Nephron progenitor cell (in vitro differentiated cells): ENCODE measurements at places on chromosomes 4 and X.

DNA sequence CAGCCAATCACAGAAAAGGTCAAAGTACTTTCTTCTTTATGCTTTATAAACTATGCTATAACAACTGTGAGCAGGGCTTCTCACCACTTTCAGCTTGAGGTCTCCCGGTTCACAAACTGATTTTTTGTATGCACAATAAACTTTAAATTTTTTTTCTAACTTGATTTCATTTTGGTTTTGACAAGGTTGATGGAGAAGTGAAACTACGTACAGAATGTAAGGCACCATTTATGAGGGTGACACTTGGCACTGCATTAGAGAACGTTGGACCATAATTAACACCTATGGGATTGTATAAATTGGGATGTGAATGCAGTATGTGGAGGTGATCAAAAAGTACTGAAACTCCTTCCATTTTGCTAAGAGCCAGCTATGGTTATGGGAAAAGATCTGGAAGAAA is 857.9 kb upstream of the HTR2C start:
- H3K36me3 ChIP-seq = no peaks in the 10 kb centered on the region
- no peak overlapping the region for H3K4me3 ChIP-seq
- H3K27me3 ChIP-seq = no peaks in the 10 kb centered on the region
- H3K4me1 ChIP-seq = no peaks in the 10 kb centered on the region

- H3K27ac ChIP-seq = no peak overlapping the region
- no peaks in the 10 kb centered on the region for H3K36me3 ChIP-seq
- H3K27me3 ChIP-seq = no peaks in the 10 kb centered on the region
- DNase-seq = no peak
- H3K4me1 ChIP-seq = no peaks in the 10 kb centered on the region
These were observed 8.5 kb downstream of the UGT2B7 start for GRCh38 chr4:69104719-69105275.

- no peak overlapping the region for H3K4me3 ChIP-seq
- no peak overlapping the region for H3K27ac ChIP-seq
- no peaks in the 10 kb centered on the region for H3K36me3 ChIP-seq
- H3K4me1 ChIP-seq = no peaks in the 10 kb centered on the region
These were observed 57.1 kb upstream of the EFHC2 start for GRCh38 chrX:44400588-44400987.

GRCh38 chr4:23746672-23747071 is 143.2 kb downstream of the PPARGC1A start:
- no peak for DNase-seq
- no peaks in the 10 kb centered on the region for H3K36me3 ChIP-seq
- H3K4me3 ChIP-seq = no peak overlapping the region
- H3K27me3 ChIP-seq = peaks cover 14% of the 10 kb centered on the region
- peaks cover 9% of the 10 kb centered on the region for H3K4me1 ChIP-seq

DNA sequence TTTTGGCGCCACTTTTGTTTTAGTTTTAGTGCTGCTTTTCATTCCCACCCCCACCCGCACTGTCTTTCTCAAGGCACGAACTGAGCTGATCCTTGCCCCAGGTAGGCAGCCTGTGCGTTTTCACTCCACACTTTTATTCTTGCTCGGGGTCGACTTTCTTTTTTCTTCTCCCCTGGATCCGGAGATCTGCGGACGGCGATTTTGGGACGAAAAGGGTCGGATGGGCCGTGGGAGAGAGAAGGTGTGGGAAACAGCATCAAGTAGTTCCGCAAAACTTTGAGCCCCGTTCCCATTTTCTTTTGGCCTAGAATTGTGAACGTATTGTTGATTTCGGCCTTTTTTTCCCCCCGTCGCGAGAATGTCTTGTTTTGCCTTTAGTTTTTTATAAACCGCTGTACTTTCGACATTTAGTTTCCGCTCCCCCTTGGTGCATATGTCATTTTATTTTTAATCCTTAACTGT is 531 bp downstream of the STAG2 start:
- H3K36me3 ChIP-seq = peaks cover 12% of the 10 kb centered on the region
- H3K4me1 ChIP-seq = peaks cover 27% of the 10 kb centered on the region
- H3K27ac ChIP-seq = peak overlapping the region; percentile 99
- H3K27me3 ChIP-seq = no peaks in the 10 kb centered on the region
